ENCODE measurements at places on chromosomes 5 and 9.

- DNase-seq, result no peak
These were observed 20.1 kb upstream of the MARCHF6 start for GRCh38 chr5:10333154-10334006.

DNA sequence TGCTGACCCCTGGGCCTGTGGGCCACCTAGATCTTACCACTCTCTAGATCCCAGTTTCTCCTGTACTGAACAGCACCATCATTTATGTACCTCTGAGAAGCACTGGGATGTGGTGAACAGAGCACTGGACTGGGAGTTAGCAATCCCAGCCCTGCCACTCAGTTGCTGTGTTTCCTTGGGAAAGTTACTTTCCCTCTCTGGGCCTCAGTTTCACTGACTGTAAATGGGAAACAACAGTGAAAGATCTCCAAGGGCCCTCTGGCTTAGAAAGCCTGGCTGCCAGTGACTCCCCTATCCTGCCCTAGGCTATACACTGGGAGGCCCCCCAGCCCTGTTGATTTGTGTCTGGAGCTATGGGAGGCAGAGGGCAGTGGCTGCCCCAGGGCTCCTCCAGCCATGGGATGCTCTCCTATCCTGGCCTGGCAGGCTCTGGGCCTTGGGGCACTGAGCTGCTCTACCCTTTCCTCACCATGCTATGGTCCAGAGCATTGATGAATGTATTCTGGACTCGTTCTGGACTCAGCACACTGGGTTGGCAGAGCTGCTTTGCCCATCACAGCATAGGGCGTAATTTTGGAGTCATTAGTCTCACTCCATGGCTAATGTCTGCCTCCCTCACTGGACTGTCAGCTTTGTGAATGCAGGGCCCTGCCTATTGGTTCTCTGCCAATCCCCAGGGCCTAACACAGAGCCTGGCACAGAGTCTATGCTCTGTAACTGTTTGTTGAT, 99.3 kb downstream of the RGS3 start:
- no peak for DNase-seq

- DNase-seq, result no peak
These were observed 94.9 kb upstream of the SLC27A6 start for GRCh38 chr5:128870373-128870772.

DNA sequence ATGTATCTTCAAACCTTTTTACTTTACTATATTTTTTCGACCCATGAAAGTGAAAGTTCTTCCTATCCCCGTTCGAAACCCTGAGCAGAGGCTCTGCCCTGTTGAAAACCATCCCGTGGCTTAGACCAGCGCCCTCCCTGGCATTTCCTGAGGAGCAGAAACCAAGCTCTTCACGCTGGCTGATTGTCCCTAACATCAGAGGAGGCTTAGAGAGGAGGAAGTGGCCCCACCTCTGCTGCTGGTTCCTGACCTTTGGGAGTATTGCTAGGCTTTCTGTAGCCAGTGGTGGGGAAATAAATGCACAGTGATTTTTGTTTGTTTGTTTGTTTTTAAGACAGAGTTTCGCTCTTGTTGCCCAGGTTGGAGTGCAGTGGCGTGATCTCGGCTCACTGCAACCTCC, 4.2 kb upstream of the PTGES start:
- no peak for DNase-seq

DNA sequence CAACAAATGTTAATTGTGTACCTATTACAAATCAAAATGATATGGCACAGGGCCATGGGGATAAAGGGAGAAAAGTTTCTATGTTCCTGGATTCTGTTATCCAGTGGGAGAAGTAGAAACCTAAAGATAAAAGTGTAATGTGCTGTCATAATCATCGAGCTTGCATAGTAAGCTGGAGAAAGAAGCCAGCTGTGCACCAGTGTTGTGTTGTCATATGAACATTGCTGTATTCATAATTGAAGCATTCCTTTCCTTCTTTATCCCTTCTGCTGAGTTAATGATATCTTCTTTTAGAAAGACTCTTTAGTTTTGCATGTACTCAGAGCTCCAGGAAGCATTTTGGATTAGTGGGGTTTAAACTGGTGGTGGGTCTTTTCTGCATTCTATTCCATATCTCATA, 39.5 kb downstream of the NTRK2 start:
- no peak for DNase-seq

DNA sequence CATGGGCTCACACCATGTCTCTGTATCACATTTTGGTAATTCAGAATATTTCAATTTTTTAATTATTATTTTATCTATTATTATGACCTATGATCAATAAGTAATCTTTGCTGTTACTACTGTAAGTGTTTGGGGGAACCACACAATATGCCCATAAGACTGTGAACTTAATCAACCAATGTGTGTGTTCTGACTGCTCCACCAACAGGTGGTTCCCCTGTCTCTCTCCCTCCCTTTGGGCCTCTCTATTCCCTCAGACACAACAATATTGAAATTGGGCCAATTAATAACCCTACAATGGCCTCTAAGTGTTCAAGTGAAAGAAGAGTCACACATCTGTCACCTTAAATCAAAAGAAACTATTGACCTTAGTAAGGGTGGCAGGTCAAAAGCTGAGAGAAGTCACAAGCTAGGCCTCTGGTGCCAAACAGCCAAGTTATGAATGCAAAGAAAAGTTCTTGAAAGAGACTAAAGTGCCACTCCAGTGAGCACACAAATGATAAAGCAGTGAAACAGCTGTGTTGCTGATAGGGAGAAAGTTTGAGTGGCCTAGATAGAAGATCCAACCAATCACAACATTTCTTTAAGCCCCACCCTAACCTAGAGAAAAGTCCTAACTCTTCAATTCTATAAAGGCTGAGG, 88.7 kb downstream of the DEPDC1B start:
- no peak for DNase-seq

- DNase-seq, result no peak
These were observed 41.0 kb upstream of the PRDM9 start for GRCh38 chr5:23466401-23466912.

DNA sequence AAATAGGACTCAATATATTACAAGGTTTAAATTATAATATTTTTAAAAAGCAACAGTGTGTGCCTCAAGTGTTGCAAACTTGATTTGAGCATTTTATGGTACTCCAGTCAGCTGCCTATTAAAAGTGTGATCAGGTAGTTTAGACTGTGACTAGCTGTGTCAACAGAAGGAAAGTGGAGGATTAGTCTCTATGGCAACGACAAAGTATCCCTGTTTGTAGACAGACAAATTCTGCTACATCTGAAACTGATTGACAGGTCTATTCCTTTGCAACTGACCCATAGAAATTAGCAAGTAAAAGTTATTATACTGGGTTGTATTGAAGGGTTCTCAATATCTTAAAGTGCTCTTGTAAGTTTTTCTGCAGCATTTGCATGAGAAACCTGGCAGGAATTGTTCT, 249.8 kb upstream of the ARRDC3 start:
- no peak for DNase-seq

DNA sequence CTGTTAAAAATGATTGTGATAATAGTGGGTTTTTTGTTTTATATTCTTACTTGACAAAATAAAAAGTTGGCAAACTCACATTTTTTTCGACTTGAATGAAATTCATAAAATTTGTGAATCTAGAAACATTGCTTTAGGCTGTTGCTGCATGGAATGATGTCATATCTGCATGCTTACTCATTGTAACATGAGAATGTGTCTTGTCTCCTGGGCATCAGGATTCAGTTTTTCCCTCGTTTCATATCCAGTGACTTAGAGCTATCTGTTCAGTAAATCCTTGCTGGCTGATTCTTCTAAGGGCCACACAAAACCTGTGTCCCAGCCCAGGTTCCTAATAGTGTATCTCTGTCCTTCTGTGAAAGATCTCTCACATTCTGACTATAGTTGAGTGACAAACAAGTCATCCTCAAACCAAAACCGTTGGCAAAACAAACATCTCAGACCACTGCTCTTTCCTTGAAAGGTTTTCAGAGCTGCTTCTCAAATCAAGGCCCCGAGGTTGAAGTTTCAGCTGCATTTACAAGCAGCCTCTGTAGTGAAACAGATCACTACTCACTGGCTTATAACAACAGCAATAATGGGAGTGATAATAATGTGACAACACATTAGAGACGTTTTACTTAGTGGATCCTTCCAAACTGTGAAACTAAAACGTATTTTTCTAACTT, 95.0 kb downstream of the NPR3 start:
- no peak for DNase-seq

- peak; percentile 34 for DNase-seq
These were observed 73.6 kb upstream of the RETREG1 start for GRCh38 chr5:16690243-16690852.

GRCh38 chr5:41109186-41109585, 38.0 kb upstream of the MROH2B start:
- no peak for DNase-seq

GRCh38 chr5:122757285-122757684, 17.6 kb upstream of the SNX2 start:
- DNase-seq, result no peak

DNA sequence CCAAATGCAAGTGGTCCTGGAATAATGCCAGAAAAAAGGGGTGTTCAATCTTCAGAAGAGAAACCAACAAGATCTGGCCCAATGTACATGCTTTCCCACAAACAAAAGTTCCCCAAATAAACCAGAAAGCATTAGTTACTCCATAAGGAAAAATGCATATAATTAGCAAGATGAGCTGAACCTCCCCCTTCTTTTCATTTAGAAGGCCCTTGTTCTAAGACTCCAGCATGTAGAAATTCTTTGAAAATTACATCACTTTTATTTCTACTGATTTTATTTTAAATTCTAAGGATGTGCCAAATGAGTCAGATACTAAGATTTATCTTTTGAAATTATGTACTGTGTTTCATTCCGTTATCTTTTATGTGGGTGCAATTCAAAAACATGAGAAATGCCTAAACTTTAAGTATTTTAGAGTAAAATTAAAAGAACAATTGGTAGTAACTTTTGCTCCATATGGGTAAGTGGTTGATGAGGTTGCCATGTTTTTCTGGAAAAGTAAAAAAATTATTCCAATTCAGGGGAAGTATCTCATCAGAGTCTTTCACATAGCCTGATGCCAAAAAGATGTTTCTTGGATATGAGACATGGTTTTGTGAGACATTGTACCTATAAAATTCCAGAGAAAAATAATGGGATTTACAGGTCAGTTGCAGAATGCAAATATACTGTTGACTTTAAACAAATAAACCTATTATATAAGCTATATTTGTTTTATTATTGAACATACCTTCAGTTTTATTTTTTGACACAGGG, 106.5 kb upstream of the CCDC112 start:
- no peak for DNase-seq

GRCh38 chr5:159448-160172, 31.7 kb upstream of the LRRC14B start:
- DNase-seq, result no peak

GRCh38 chr5:172065431-172066065, 59.1 kb upstream of the FBXW11 start:
- no peak for DNase-seq

GRCh38 chr9:4106760-4107143, 193.1 kb downstream of the GLIS3 start:
- DNase-seq, result no peak

DNA sequence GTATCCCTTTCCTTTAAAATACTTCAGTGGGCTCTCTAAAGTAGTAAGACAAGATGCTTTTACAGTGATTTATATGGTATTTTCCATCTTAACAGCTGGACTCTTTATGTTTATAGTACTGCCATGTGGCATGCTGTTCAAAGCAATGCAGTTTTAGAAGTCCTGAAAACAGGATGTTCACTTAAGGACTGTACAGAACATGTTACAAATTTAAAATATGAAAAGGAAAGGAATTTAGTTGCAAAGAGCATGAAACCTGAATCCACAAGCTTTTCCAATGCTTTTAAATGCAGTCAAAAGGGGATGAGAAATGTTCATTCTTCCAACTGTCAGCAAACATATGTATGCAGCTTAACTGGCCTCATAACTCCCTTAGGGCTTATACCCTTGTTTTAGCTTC, 580.2 kb downstream of the EFNA5 start:
- DNase-seq, result peak; percentile 1

- DNase-seq, result peak; percentile 42
These were observed 3.9 kb downstream of the MLLT3 start for GRCh38 chr9:20618361-20618802.

GRCh38 chr5:82106207-82106606, 134.4 kb downstream of the ATG10 start:
- DNase-seq, result no peak

- DNase-seq, result no peak
These were observed 784.1 kb downstream of the MAT2B start for GRCh38 chr5:164289526-164289925.
